LHCN-M2 (cell line): ENCODE measurements at places on chromosomes 1 and 21. TPM values are rescaled to one million over a fixed set of nuclear protein-coding genes. Genes with fewer than 3 reads are reported as not detected.

- DNase-seq: no peak
These were observed 14.3 kb downstream of the S100A11 start for GRCh38 chr1:152022474-152022873.

DNA sequence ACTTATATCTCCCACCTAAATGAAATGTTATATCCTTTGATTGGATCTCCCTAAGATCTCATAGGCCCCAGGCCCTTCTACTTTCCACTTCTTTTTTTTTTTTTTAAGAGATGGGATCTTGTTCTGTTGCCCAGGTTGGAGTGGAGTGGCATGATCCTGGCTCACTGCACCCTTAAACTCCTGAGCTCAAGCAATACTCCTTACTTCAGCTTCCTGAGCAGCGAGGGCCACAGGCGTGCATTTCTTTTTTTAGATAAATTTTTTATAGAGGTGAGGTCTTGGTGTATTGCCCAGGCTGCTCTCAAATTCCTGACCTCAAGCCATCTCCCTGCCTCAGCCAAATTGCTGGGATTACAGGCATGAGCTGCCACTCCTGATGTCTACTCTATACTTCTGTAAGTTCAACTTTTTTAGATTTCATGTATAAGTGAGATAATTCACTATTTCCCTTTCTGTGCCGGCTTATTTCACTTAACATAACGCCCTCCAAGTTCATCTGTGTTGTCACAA lies 987.5 kb upstream of the NCAM2 start:
- DNase-seq: no peak

DNA sequence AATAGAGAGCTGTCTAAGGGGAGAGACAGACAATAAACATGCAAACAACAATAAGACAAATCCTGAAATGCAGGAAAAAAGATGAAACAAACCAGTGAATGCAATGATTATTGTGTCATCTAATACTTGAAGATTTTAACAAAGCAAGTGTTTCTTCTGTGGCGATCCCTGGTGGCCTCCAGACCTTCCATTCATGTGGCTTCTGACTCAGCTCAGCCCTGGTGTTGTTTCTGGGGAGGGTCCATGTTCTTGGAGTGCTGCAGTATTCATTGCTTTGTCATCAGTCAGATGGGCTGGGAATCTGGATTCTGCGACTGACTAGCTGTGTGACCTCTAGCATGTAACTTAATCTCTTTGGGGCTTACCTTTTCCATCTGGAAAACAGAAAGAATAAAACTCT lies 1.5 kb upstream of the C2CD4D start:
- peak; percentile 87 for DNase-seq

- peak; percentile 51 for DNase-seq
These were observed 37.0 kb downstream of the TBCE start for GRCh38 chr1:235404190-235404589.

Gene LDLRAD1
- not detected in 2 replicates for total RNA-seq

GRCh38 chr1:229640455-229640854 lies 14.4 kb downstream of the URB2 start:
- no peak for DNase-seq

Gene AGT
- 0.19 and 1.4 TPM in 2 replicates for total RNA-seq

Gene CD1E
- not detected in 2 replicates for total RNA-seq

DNA sequence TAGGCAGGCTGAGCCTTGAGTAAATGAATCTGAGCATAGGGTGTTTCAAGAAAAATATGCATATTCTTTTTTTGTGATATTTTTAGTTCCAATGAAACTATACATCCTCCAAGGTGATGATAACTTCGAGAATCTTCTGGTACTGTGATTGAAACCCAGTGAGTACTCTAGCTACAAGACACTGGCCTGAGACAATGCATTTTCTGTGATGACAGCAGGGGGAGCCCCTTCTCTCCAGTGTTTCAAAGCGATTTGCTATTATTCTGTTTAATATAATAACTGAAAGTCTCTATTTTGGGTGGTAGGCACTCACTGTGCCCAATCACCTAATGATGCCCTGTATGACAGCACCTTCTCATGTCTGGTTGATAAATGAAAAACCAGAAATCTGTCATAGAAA lies 12.1 kb downstream of the IRF2BP2 start:
- peak; percentile 67 for DNase-seq

- no peak for DNase-seq
These were observed 92.9 kb downstream of the SLC45A1 start for GRCh38 chr1:8410791-8411190.

DNA sequence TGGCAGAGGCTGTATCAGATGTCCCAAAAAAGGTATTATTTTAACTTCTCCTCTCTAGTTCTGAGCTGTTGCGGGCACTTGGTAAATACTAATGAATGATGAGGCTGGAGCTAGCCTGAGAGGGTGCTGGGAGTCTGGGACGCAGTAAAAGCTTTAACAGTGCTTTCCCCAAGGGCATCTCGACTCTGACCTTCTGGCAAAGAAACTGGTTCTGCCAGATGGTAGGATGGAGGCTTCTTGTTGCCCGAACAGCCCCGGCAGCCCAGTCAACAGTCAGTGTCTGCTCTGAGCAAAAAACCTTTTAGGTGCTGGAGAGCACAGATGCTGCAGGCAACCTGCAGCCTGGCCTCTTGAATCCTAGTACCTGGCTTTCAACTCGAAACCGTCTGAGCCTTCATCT lies 2.5 kb upstream of the PNRC2 start:
- DNase-seq: no peak

GRCh38 chr21:42293649-42294272 lies 21.4 kb downstream of the TFF3 start:
- no peak for DNase-seq

GRCh38 chr21:38126666-38127303 lies 130.0 kb upstream of the KCNJ15 start:
- peak; percentile 46 for DNase-seq

- no peak for DNase-seq
These were observed 1.1 kb downstream of the SPSB1 start for GRCh38 chr1:9293533-9294404.

Gene STX12
- 41.4 and 44.9 TPM in 2 replicates for total RNA-seq

- DNase-seq: peak; percentile 0
These were observed 219.1 kb upstream of the ZC3H12A start for GRCh38 chr1:37255136-37255795.

Gene MAEL
- total RNA-seq: not detected in 2 replicates

DNA sequence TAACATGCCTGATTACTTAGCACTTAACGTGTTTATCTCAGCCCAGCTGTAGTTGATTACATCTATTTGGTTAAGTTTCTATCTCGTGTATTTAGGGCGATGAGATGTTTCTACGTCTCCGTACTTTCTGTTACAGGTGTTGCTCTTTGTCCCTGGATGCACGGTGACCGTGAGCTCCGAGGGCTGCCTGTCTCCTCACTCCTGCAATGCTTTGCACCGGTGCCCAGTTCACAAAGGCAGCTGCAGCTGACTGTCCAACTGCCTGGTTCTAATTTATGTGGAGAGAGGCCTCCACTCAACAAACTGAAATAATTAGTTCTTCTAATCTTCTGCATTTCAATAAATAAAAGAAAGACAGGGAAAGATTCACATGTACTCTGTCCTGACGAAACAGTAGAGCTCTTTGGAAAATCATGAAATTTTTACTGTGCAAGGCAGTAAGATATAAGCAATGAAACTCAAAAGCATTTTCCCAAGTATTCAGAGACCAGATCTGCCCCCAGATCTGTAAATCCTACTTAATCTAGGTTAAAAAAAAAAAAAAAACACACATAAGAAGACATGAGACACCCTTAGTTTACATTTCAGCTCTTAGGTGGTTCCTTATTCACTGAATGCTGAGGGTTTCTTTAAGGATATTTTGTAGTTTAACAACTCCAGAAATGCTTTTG lies 108.2 kb downstream of the TGFBR3 start:
- DNase-seq: no peak

Gene TCHH
- total RNA-seq: 0.06 TPM in 1 of 2 replicates, not detected in the other

- DNase-seq: no peak
These were observed 811 bp upstream of the S100A3 start for GRCh38 chr1:153549741-153550397.

Gene RCC2
- 35.3 and 38.4 TPM in 2 replicates for total RNA-seq

- DNase-seq: no peak
These were observed 4.1 kb upstream of the AGTRAP start for GRCh38 chr1:11731691-11732283.

Gene GJA8
- total RNA-seq: not detected in 2 replicates

Gene ATP1A4
- not detected in 2 replicates for total RNA-seq

Gene CCDC27
- not detected in 2 replicates for total RNA-seq

- no peak for DNase-seq
These were observed 12.7 kb upstream of the PLCH2 start for GRCh38 chr1:2463396-2463795.

DNA sequence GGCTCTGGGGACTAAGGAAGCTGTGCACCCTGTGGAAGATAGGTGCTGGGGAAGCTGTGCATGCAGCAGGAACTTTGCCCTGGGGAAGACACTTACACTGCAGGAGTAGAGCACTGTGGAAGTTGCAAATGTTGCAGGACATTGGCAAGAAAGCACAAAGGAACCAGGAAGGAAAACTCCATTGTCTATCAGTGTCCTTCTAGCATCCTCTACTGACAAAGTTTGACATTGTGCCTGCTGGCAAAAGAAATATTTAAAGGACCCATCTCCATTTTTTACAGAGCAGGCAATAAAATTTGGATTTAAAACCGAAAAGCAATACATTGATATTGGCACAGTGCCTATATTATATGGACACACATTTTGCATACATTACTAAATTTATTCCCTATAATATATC lies 394.1 kb downstream of the PBX1 start:
- DNase-seq: no peak

- DNase-seq: peak; percentile 70
These were observed 20.8 kb downstream of the PHLDA3 start for GRCh38 chr1:201447903-201448871.

DNA sequence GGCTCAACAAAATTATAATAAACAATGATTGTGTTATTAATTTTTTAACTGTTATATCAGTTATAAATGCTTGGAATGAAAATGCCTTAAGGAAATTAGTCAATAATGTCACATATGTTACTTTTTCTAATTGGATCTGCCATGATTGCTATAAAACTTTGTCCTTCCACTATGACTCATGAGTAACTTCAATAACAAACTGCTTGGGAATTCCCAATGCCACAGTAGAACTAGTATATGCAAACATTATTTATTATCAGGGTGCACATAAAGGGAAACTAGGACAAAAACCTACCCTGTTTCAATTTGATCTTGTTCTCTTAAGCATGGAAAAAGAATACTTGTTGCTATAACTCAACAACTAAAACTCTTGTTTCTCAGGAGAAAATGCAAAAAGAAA lies 59.1 kb upstream of the PDC start:
- DNase-seq: no peak

Gene SYT14
- 12.6 and 14.0 TPM in 2 replicates for total RNA-seq

DNA sequence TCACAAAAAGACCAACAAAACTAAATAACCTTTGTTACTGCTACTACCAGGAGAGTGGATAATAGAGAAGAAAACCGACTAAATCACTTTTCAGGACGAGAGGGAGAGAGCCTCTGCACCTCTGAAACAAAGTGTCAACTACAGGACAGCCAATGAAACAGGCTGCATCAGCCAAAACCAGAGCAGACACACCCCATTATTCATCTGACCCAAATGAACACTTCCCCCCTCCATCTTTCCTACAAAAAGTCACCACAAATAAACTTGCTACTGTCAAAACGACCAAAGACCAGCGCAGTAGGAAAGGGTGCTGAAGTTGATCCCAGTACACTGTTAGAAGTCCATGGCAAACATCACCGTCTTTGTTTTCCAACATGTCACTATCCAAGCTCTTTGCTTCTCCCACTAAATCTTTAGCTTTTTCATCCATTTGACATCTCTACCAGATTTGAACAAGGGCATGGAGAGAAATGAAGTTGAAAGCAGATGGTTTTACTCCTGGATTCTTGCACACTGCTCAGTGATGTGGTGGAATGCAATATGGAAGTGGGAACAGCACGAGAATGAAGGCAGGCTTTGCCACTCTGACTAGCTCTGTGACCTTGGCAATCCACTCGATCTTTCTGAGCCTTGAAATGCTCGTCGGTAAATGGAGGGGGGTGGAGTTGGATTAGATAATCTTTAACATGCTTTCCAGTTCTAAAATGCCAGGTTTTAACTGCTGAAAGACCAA lies 20.5 kb downstream of the DSTYK start:
- DNase-seq: no peak

Gene DIO1
- not detected in 2 replicates for total RNA-seq

- DNase-seq: no peak
These were observed 75.9 kb upstream of the GALNT2 start for GRCh38 chr1:229991104-229991513.

GRCh38 chr1:116287341-116288200 lies 85.5 kb upstream of the ATP1A1 start:
- no peak for DNase-seq

GRCh38 chr21:34639250-34639649 lies 24.3 kb upstream of the RCAN1 start:
- DNase-seq: no peak

- DNase-seq: no peak
These were observed 3.4 kb downstream of the OR2T11 start for GRCh38 chr1:248631354-248632008.

- no peak for DNase-seq
These were observed 273.2 kb downstream of the NPHP4 start for GRCh38 chr1:5718831-5719632.

GRCh38 chr1:24768873-24769605 lies 23.8 kb downstream of the CLIC4 start:
- DNase-seq: no peak

DNA sequence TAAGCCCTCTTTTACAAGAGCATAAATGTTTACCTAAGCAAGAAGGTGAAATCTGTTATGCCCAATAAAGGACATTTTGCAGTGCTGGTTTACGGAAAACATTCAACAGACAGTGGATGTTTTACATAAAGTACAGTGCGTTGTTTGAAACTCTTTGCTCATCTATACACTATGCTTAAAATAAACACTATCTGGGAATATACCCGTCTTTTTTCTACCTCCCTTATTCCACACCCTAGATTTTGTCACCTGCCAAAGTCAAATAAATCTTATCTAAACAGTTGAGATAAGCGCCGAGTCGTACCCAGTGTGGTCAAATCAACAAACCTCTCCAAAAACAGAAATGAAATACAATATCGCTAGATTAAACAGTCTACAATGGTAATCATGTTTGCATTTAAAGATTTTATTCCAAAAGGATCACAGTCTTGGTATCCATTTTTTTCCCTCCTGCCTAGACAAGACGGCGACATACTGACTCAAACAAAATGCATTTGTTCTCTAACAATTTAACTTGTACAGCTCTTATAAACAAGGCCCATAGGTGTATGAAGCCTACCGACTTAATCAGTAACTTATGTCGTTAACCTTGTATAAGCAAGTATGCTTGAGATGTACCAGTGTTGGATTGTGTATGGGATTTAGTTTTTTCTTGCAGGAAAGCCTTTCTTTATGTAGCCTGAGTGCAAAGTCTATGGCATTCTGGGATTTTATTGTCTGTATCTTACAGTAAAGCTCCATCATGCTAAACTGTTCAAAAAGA lies 189.1 kb downstream of the FMN2 start:
- DNase-seq: no peak

Gene EVI5
- 11.4 and 15.6 TPM in 2 replicates for total RNA-seq

Gene ANKRD34A
- 2.9 and 3.1 TPM in 2 replicates for total RNA-seq

GRCh38 chr1:245754463-245754961 lies 599.7 kb downstream of the KIF26B start:
- no peak for DNase-seq

Gene BARHL2
- total RNA-seq: not detected in 2 replicates
